Esophagus squamous epithelium (tissue), 5 donors: ENCODE measurements at places on chromosomes 1 and 21.

- DNase-seq: no peak
Measured at GRCh38 chr1:205972081-205972480, 28.8 kb upstream of the SLC26A9 start.

DNA sequence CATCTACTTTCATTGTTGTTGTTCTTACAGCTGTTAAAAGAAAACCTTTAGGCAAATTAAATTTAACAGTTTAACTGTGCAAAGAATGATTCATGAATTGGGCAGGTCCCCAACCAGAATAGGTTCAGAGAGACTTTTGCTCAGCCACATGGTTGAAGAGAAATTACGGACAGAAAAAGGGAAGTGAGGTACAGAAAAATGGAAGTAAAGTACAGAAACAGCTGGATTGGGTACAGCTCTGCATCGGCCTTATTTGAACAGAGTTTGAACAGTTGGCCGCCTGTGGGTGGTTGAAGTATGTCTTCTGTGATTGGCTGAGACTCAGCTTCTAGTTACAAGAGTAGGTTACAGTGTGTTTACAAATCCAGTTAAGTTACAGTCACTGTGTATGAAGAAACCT, 210.1 kb downstream of the FGGY start:
- no peak for DNase-seq

DNA sequence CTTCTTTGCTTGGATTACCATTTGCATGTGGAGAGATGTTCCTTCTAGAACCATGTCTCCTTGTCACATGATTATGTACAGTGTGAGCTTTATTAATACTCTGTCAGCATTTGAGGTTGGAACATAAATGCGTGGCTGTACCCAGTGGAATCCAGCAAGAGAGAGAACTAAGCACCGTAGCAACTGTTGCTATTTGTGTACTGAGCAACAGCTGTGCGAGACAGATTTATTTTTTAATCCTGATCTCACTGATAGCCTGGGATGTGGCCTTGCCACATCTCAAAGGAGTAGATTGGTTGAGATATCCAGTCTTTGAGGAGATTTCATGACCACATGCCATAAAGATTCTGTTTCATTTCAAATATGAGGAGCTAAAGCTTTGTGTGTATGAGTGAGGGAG, 43.4 kb downstream of the KIF1B start:
- no peak for DNase-seq

- DNase-seq: no peak
Measured at GRCh38 chr1:19262047-19262446, 10.4 kb downstream of the MRTO4 start.

DNA sequence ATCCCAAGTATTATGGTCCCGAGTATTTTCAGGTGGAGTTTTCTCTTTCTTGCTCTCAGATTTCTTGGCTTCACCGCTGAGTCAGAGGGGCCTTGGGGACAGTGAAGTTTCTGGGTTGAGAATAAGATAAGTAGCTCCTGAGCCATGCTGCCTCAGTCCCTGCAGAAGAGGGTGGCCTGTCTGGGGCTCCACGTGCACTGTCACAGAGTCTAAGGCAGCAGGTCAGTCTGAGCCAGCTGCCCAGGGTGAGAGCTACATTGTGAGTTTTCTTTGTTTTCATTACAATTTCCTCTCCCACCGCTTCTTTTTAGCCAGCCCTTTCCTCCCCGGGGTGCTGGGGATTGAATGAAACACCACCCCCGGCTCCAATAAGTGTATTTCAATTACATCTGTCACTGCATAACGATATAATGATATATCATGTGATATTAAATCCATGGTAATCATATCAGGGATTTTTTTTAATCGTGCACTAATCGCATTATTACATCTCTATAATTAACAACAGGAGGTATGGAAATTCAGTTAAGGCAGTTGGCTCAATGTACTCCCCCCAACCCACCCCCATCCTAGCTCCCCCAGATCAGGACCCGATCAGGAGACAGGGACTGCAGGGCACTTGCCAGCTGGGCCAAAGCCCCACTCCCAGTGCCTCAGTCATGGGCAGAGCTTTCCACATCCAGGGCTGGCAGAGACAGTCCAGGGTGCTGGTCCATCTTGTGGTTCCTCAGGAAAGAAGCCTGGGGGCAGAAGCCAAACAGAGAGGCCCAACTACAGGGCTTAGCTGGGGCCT, 43.7 kb downstream of the DMAP1 start:
- DNase-seq: no peak

GRCh38 chr1:116508085-116508983, 62.5 kb downstream of the CD58 start:
- no peak for DNase-seq

GRCh38 chr1:28371010-28371377, 1.5 kb downstream of the PHACTR4 start:
- DNase-seq: no peak

GRCh38 chr1:186059311-186059710, 315.7 kb downstream of the TPR start:
- no peak for DNase-seq

GRCh38 chr1:107946794-107947193, 18.2 kb downstream of the VAV3 start:
- no peak for DNase-seq

- DNase-seq: no peak
Measured at GRCh38 chr1:192167011-192167410, 8.7 kb downstream of the RGS18 start.

- DNase-seq: no peak
Measured at GRCh38 chr1:230047114-230047865, 19.7 kb upstream of the GALNT2 start.

DNA sequence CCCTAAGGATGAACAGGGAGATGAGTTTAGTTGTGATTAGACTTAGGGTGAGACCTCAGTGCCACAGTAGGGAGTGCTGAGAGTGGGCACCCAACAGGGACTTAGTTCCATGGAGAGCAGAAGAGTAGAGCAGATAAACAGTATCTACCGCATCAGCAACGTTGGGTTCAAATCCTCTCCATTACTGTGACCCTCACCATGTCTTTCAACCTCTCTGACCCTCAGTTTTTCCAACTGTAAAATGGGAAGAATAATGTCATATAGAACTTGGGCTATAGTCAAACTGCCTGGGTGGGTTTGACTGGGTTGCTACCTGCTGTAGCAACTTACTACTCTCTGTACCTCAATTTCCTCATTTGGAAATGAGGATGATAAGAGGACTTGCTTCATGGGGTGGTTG, 6.7 kb upstream of the DISP3 start:
- no peak for DNase-seq

GRCh38 chr1:242178924-242179708, 180.2 kb upstream of the MAP1LC3C start:
- no peak for DNase-seq

DNA sequence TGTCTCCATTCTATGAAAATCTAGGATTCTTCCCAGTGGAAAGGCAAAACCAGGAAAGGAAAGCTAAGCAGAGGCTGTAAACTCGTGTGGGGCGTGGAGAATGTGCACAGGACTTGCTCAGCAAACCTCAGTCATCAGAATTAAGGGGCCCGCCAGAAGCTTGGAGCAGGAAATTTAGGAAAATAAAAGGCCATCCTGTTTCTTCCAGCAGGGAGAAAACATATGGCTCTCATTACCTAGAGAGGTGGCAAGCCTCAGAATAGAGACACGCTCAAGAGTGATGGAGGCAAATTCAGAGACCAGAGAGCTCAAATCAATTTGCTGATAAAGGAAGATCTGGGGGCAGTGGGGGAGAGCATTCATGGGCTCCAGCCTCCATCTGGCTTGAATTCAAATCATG, 151.9 kb upstream of the KLHDC7A start:
- no peak for DNase-seq

- DNase-seq: no peak
Measured at GRCh38 chr1:102853136-102853535, 255.2 kb downstream of the COL11A1 start.

- no peak for DNase-seq
Measured at GRCh38 chr1:111961016-111961415, 28.5 kb downstream of the KCND3 start.

GRCh38 chr1:81192647-81193642, 607.8 kb upstream of the ADGRL2 start:
- DNase-seq: no peak

- DNase-seq: no peak
Measured at GRCh38 chr1:98331243-98331642, 330.3 kb upstream of the SNX7 start.

- no peak for DNase-seq
Measured at GRCh38 chr1:44676484-44677200, 2.1 kb downstream of the ARMH1 start.

GRCh38 chr1:59698386-59698785, 116.4 kb upstream of the HOOK1 start:
- DNase-seq: no peak

DNA sequence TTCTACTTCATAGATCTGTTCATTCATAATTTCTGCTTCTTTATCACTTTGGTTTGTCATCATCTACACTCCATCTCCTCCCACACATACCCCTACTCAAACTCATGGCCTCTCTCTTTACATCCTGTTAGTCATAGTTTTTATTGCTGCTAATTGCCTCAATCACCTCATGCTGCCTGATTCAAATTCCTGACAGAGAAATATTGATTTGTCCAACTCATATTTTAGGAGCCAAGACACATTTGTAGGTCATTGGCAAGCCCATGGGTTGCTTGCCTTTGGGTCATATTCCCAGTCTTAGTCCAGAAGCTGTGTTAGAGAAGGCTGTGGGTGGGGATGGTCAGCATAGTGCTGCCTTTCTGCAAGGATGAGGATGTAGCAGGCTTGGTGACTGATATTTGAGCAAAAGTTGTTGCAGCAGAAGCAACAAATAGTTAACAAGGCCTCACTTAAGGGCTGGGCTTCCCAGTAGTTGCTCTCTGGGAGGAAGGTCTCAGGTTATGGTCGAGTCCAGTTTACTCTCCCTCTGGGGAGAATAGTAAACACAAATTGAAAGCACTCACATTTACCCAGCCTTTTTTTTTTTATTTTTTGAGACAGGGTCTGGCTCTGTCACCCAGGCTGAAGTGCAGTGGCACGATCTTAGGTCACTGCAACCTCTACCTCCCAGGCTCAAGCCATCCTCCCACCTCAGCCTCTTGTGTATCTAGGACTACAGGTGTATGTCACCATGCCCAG, 22.4 kb upstream of the EPS15 start:
- no peak for DNase-seq

- DNase-seq: no peak
Measured at GRCh38 chr1:216535059-216535458, 111.8 kb upstream of the USH2A start.

DNA sequence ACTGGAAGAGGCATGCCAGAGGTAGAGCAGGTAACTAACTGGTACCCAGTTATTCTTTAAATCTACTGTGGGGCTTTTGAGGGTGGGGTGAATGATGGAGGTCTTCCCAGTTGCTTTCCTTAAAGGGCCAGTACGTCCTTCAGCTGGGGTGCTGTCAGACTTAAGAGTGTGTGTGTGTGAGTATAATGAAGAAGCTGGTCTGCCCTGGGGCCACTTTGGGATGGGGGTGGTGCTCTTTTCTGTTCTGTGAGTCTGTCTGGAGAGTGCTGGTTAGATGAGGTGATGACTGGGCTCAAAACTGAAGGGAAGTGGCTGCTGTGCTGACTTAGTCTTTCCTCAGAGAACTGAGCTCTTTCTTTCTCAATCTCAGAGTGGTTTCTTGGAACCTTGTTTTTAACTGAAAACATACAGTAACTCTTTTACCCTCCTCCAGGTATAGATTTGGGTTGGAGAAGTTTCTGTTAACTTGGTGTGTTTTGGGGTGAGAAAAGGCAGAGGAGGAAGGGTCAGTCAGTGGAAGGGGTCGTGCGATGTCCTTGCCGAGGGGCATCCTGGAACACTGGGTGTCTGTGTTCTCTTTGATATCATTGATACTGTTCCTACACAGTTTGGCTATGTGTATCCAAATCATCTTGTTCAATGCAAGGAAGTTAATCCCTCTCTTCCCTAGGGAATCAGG, 746 bp downstream of the MACF1 start:
- DNase-seq: no peak

GRCh38 chr21:32597205-32597604, 11.9 kb upstream of the TCP10L start:
- no peak for DNase-seq

DNA sequence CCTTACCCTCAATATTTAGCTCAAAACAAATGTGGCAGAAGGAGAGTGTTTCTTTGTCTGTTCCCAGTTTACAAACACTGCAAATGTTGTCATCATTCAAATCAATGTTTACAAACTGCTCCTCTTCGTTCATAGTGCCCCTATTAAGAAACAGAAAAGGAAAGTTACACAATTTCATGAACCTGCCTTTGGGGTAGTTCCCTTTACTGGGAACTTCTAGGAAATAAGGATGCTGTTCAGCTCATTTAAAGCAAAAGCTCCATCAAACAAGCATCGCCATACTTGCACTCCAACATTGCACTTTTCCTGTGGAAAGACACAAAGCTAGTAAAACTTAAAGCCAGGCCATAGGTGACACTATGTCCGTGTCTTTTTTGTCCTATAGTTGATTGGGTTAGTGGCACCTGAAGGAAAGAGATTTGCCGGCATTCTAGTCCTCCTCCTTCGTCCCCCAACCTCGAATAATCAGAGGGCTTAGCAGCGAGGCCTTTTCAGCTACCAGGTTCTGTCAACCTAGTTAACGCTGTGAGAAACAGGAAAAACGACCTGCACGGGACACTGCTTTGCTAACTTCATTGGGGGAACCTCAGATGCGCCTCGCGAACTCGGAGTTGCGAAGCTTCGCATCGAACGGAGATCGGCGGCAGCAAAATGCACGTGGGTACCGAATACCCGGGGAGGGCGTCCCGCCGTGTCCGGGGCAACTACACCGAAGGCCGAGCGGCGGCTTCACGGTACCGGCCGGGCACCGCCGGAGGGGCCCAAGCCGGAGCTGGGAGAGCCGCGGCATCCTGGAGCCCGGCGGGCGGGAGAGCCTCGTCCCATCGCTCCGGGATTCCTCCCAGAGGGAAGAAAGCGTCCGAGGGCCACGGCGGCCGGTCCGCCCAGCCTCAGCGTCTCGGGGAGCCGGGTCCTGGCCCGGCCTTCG, 706 bp downstream of the C21orf91 start:
- DNase-seq: no peak
